ENCODE measurements at places on chromosomes 3 and 15. TPM values are rescaled to one million over a fixed set of nuclear protein-coding genes. Genes with fewer than 3 reads are reported as not detected.

CPA3 gene
- total RNA-seq: not detected

CLSTN2 gene
- 14.4 TPM for total RNA-seq

SLC35G2 gene
- 0.88 TPM for total RNA-seq

MAP1A gene
- total RNA-seq: 13.9 TPM

BFSP2 gene
- not detected for total RNA-seq

TEX55 gene
- total RNA-seq: not detected

TTC23 gene
- 34.6 TPM for total RNA-seq

GCSAM gene
- total RNA-seq: 1.2 TPM

KNSTRN gene
- total RNA-seq: 34.6 TPM

GOLGA8R gene
- total RNA-seq: 8.0 TPM

SCN5A gene
- 1.8 TPM for total RNA-seq

CLDN11 gene
- total RNA-seq: 164 TPM

POTEB gene
- not detected for total RNA-seq
